ENCODE measurements at places on chromosomes 4 and X.

GRCh38 chrX:78029663-78030062, 60.2 kb upstream of the PGAM4 start:
- peak; percentile 24 for DNase-seq

DNA sequence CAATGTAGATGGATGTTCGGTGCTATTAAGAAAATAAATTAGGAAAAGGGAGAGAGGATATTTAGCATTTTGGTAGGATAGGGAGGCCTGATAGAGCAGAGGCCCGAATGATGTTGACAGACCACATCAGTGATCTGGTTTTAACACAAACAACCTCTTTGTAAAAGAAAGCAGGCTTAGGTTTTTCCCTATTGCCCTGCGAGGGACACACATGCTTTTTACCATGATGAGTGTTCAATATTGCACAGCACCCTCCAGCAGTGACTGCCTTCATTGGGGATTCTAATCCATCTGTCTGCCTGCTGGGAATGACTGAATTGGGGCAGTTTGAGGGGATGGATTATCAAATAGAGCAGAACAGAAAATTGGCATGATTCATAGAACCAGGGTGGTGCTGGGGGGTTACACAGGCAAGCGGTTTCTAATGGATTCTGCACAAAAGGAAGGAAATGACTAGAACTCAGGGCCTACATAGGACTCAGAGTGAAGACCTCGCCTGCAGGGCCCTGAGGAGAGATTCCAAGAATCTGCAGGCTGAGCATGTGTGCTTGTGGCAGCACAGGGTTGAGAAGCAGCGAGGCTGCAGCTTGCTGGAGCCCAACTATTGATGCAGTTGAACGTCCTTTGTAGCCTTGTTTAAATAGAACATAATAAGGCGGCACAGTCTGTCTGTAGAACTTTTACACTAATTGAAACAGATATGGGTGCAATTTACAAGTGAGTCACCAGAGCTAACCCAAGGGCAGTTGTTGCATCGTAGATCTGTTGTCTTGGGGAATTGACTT, 58.0 kb downstream of the RHOH start:
- peak; percentile 49 for DNase-seq

- no peak for DNase-seq
Observed at GRCh38 chrX:55695227-55696018, 22.1 kb upstream of the RRAGB start.

DNA sequence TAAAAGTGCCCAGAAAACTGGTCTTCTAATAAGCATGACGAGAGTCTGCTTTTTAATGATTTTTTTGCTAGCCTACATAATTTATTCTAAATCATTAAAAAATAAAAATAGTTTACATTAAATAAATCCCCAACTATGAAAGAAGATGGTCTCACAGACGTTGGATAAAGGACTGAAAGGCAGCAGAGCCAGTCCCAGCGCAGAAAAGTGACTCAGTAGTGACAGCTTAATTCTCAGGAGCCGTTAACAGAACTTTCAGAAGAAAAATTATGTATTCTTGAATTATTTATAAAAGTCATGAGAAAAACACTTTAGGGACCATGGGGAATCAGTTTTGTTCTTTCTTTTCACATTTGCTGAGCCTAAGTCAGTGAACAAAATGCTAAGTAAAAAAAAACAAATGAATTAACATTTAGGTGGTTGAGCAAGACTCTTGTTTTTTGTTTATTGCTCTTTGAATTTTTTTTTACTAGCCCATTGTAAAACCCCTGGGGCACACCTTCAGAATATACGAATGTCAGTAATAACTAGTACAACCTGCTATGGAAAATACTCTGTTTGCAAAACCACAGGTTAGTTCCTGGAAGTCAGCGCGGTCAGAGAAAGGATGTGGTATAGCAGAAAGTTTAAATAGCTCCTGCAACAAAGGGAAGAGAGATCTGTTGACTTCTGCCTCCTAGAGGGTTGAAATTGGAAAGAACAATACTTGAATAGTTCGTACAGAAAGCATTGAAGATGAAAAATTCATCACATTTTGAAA, 50.4 kb upstream of the CCDC160 start:
- peak; percentile 75 for DNase-seq

- no peak for DNase-seq
Observed at GRCh38 chrX:15988661-15989603, 134.3 kb upstream of the AP1S2 start.

DNA sequence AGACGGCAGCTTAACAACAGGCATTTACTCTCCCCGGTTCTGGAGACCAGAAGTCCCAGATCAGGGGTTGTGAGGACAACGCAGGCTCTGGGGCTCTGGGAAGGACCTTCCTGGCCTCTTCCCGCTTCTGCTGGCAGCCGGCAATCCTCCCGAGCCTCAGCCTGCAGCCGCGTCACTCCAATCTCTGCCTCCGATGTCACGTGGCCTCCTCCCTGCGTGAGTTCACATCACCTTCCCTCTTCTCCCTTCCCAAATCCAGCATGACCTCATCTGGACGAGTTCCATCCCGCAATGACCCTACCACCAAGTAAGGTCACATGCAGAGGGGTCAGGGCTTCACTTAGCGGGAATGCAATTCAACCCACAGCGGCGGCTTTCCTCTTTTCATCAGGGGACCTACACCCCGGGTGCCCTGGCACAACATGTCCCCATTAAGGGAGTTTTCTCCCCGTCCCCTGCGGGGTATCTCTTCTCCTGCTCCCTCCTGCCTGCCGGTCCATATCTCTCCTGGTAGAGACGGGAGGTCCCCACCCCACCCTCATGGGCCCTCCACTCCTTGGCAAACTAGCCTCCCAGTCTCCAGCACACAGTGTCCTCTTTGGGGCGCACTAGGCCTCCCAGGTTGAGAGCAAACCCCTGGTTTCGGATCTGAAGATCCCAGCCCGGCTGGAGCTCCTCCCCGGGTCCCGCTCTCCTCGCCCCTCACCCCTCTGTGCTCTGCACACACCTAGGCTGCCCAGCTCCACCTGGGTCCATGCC, 25.5 kb downstream of the ABLIM2 start:
- no peak for DNase-seq

DNA sequence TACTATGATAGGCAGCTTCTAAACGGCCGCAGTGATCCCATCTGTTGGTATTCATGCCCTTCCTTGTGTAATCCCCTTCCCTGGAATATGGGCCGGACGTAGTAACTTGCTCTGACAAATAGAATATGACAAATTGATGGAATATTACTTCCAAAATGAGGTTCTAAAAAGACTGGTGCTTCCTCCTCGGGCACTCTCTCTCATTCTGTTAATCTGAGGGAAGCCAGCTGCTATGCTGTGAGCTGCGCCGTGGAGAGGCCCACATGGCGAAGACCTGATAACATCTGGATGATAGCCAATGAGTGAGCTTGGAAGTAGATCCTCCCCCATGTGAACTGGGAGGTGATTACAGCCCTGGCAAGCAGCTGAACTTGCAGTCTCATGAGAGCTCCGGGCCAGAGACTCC, 27.2 kb upstream of the SLC25A4 start:
- no peak for DNase-seq

- DNase-seq = no peak
Observed at GRCh38 chr4:37852376-37852775, 25.9 kb downstream of the PGM2 start.

DNA sequence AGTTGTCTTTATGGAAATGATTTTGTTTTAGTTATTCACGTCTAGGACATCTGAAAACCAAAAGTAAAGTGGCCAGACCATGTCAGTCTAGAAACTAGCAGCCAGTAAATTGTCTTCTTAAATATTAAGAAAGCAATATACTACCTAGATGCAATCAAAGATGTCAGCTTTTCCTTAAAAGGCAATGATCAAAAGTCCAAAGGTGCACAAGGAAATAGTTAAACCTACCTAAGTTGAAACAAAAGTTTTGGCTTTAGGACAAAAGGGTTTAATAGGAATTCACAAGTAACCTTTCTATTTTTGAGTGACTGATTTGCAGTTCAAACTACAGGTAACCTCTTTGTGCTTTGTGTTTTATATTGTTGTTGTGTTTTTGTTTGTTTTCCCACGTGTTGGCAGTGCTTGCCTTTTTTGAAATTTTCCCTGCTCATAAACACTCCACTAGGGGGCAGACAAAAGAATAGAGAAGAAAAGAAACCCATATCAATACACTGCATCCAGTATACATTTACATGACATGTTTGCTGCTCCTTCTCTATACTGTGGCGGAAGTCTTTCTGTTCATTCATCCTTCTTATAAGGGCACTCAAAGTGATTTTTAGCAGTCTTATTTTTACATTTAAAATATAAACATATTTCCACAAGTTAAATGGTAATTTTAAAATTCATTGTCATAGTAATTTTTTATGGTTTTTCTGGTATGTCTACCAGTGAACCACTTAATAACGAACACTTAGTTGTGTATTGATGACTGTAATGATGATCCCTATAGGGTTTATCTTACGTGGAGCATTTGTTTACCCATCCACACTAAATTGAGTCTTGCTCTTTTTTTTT, 62.7 kb downstream of the GAB1 start:
- DNase-seq = no peak

GRCh38 chrX:82848111-82848510, 660.0 kb upstream of the POU3F4 start:
- DNase-seq = no peak

DNA sequence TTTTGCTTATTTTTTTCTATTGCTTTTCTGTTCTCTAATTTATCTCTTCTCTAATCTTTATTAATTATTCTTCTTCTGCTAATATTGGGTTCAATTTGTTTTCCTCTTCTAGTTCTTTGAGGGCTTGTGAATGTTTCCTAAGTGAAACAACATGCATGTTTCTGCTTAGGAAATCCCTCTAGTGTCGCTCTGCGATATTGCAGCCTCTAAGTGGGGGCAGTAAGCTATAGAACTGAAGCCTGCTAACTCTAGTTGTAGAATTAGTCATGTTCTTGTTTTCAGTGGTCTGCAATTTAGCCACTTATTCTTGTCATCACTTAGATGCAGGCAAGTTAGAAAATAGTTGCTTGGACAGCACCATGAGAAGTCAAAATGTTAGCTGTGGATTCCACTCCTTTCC, 222.6 kb downstream of the SPIN4 start:
- DNase-seq = no peak

GRCh38 chrX:11398139-11398538, 104.9 kb downstream of the AMELX start:
- no peak for DNase-seq

DNA sequence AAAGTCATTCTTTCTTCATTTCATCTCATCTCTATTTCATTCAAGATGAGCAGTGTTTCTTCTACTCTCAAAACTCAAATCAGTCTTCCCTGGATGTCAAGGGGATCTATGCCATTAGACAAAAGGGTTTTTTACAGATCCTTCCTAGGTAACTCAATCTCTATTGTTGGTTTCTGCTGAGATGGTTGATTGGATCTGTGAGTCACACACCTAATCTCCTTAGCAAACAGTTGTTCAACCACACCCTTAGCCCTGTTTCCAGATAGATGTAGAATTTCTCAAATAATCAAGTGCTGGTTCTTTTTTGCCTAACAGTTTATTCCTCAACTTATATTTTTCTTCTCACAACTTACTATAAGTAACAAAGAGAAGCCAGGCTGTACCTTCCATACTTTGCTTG, 200.5 kb downstream of the KDR start:
- no peak for DNase-seq

Measured in natural killer cell (primary cell).